Stimulated activated naive B cell treated with anti-CD40 and anti-IgM and Interleukin-4, amounts not matched to agents 10 μg/mL and 1 μg/mL and 100 μg/mL, for 72 hours (primary cell): ENCODE measurements at places on chromosomes 12 and 14.

- peaks cover 8% of the 10 kb centered on the region for H3K36me3 ChIP-seq
- DNase-seq = no peak
- no peak overlapping the region for H3K4me3 ChIP-seq
- H3K27ac ChIP-seq = no peak overlapping the region
- H3K4me1 ChIP-seq = peaks cover 2% of the 10 kb centered on the region
Observed at GRCh38 chr14:58238252-58239243, 6.1 kb upstream of the PSMA3 start.

GRCh38 chr14:56666716-56667115 is 87.1 kb downstream of the TMEM260 start:
- no peak overlapping the region for H3K27ac ChIP-seq
- H3K27me3 ChIP-seq = peaks cover 5% of the 10 kb centered on the region
- H3K36me3 ChIP-seq = peaks cover 6% of the 10 kb centered on the region
- DNase-seq = no peak
- no peaks in the 10 kb centered on the region for H3K4me1 ChIP-seq

- no peaks in the 10 kb centered on the region for H3K36me3 ChIP-seq
- peaks cover 10% of the 10 kb centered on the region for H3K4me1 ChIP-seq
- H3K27ac ChIP-seq = no peak overlapping the region
- no peak overlapping the region for H3K4me3 ChIP-seq
Observed at GRCh38 chr14:61387076-61387475, 65.7 kb downstream of the PRKCH start.

DNA sequence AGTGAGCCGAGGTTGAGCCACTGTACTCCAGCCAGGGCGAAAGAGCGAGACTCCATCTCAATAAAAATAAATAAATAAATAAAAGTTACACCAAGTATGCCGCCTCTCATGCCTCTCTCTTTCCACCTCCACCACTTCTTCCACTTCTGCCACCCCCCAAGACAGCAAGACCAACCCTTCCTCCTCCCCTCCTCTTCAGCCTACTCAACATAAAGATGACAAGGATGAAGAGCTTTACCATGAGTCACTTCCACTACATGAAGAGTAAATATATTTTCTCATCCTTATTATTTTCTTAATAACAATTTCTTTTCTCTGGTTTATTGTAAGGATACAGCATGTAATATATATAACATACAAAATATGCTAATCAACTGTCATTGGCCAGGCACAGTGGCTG is 3.6 kb upstream of the TMED2 start:
- H3K4me3 ChIP-seq = no peak overlapping the region
- no peaks in the 10 kb centered on the region for H3K36me3 ChIP-seq
- H3K4me1 ChIP-seq = peaks cover 19% of the 10 kb centered on the region

DNA sequence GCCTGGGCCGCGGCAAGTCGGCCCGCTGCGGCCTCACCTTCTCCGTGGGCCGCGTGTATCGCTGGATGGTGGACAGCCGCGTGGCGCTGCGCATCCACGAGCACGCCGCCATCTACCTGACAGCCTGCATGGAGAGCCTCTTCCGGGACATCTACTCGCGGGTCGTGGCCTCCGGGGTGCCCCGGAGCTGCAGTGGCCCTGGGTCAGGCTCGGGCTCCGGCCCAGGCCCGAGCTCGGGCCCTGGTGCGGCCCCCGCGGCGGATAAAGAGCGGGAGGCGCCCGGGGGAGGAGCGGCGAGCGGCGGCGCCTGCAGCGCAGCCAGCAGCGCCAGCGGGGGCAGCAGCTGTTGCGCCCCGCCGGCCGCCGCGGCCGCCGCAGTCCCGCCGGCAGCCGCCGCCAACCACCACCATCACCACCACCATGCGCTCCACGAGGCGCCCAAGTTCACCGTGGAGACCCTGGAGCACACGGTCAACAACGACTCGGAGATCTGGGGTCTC is 226.2 kb upstream of the CRY1 start:
- H3K4me1 ChIP-seq = peaks cover 44% of the 10 kb centered on the region
- H3K27ac ChIP-seq = no peak overlapping the region
- no peak for DNase-seq
- peaks cover 82% of the 10 kb centered on the region for H3K27me3 ChIP-seq
- peak overlapping the region; percentile 80 for H3K4me3 ChIP-seq

DNA sequence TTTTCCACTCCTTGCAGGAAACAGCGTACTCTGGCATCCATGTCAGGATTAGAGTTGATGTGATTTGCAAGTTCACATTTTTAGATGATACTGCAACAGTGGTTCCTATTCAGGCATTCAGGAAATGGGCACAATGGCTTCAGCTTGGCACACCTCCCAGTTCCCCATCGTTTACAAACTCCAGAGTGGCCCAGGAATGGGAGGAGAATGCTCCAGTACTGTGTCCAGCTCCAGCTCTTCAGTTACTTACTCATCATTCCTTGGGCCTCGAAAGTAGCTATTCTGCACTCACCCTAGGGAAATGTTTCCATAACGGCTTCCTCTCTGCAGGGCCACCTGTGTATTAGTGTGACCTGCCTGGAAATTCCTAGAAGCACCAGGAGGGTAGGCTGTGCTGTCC is 239.7 kb upstream of the RGS6 start:
- H3K27me3 ChIP-seq = no peaks in the 10 kb centered on the region
- H3K4me1 ChIP-seq = peaks cover 6% of the 10 kb centered on the region
- DNase-seq = no peak
- peaks cover 68% of the 10 kb centered on the region for H3K36me3 ChIP-seq
- no peak overlapping the region for H3K27ac ChIP-seq

GRCh38 chr14:68770553-68771286 is 22.1 kb downstream of the ZFP36L1 start:
- H3K27ac ChIP-seq = no peak overlapping the region
- DNase-seq = no peak
- peaks cover 26% of the 10 kb centered on the region for H3K4me1 ChIP-seq
- no peak overlapping the region for H3K4me3 ChIP-seq
- no peaks in the 10 kb centered on the region for H3K36me3 ChIP-seq

DNA sequence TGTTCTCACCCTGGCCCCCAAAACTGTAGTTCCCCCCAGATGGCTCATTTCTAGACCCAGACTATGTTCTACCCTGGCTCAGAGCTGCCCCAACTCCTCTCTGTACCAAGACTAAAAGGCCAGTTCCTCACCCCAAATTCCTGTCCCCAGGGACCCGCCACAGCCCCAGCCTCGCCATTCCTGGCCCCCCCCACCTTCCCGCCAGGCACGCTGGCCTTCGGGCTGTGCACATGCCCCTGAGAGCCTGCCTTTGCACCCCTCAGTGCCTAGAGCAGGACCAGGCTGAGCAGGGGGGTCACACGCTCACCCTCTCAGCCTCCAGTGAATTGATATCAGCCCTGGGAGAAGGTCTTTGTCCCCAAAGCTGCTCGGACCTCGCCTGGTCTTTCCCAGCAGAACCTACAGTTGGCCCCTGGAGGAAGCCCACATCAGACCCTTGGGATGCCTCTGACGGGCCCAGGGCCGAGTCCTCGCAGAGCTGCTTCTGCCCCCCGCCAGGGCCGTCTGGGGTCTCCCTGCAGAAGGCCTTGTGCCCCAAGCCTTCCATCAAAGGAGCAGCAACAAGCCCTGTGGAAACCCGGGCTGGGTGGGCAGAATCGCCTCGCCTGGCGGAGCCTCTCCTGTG is 32.4 kb downstream of the BEGAIN start:
- H3K27ac ChIP-seq = no peak overlapping the region
- H3K4me1 ChIP-seq = peaks cover 26% of the 10 kb centered on the region
- H3K27me3 ChIP-seq = peaks cover 11% of the 10 kb centered on the region
- H3K4me3 ChIP-seq = no peak overlapping the region

GRCh38 chr12:133256321-133256720 is 20.6 kb upstream of the ANHX start:
- no peaks in the 10 kb centered on the region for H3K27me3 ChIP-seq
- H3K4me1 ChIP-seq = peaks cover 6% of the 10 kb centered on the region
- no peak for DNase-seq
- H3K27ac ChIP-seq = no peak overlapping the region
- no peak overlapping the region for H3K4me3 ChIP-seq
- H3K36me3 ChIP-seq = peaks cover 2% of the 10 kb centered on the region

DNA sequence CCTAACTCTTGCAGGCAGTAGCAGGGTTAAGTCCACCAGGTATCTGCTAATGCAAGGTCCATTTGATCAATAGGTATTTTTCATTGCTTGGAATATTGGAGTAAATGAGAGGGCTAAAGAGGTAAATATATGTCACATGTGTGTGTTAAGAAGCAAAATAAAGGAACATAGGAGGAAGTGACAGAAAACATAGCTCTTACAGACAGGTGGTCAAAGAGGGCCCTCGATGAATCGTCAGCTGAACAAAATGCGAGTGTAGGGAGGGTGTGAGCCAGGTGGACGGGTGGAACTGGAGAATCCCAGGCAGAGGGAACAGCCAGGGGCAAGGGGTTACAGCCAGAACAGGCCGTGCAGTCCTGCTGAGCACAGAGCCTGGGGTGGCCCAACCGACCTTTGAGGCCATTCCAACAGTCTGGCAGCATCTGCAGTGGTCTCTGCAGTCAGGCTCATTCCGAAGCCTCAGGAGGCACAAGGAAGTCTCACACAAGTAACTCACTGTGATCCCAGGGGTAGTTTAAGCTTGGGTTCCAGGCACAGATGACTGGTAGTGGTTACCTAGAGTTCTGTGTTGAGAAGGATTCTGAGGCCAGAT is 43.2 kb downstream of the CCDC88C start:
- DNase-seq = no peak
- H3K4me3 ChIP-seq = peak overlapping the region; percentile 71
- no peaks in the 10 kb centered on the region for H3K27me3 ChIP-seq
- H3K27ac ChIP-seq = peak overlapping the region; percentile 94
- H3K36me3 ChIP-seq = peaks cover 22% of the 10 kb centered on the region
- peaks cover 99% of the 10 kb centered on the region for H3K4me1 ChIP-seq

- no peaks in the 10 kb centered on the region for H3K4me1 ChIP-seq
- H3K4me3 ChIP-seq = no peak overlapping the region
- no peaks in the 10 kb centered on the region for H3K27me3 ChIP-seq
- no peak for DNase-seq
- H3K27ac ChIP-seq = no peak overlapping the region
- no peaks in the 10 kb centered on the region for H3K36me3 ChIP-seq
Observed at GRCh38 chr12:88958153-88958552, 377.9 kb upstream of the KITLG start.

- H3K36me3 ChIP-seq = no peaks in the 10 kb centered on the region
- H3K4me1 ChIP-seq = no peaks in the 10 kb centered on the region
- H3K4me3 ChIP-seq = no peak overlapping the region
- no peak overlapping the region for H3K27ac ChIP-seq
- DNase-seq = no peak
Observed at GRCh38 chr12:2344476-2344875, 291.7 kb downstream of the CACNA1C start.

GRCh38 chr12:56931474-56931978 is 2.7 kb downstream of the SDR9C7 start:
- no peak overlapping the region for H3K4me3 ChIP-seq
- peaks cover 20% of the 10 kb centered on the region for H3K27me3 ChIP-seq
- peaks cover 1% of the 10 kb centered on the region for H3K4me1 ChIP-seq
- no peak overlapping the region for H3K27ac ChIP-seq

DNA sequence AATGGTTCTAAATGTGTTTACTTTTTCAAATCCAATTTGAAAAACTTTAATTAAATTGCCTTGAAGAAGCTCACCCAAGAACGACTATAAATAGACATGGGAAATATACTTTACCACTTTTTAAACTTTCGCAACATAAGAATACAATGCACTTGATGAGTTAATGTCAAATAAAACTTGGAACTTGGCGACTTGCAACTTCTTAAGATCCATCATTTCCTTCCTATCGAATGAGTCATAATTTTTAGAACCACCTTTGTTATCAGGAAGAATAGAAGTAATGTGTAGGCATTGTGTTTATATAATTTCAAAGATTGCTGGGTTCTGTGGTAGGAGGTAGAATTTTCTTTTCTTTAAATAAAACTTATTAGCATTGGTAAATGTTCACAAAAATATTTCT is 1417.4 kb upstream of the FLRT2 start:
- no peaks in the 10 kb centered on the region for H3K27me3 ChIP-seq
- H3K36me3 ChIP-seq = no peaks in the 10 kb centered on the region
- no peaks in the 10 kb centered on the region for H3K4me1 ChIP-seq
- no peak overlapping the region for H3K27ac ChIP-seq
